Fibroblast of skin of left biceps (primary cell): ENCODE measurements at places on chromosomes 4 and X.
A peak's percentile ranks its signal among the peaks of the same experiment; 100 is the strongest.

- no peak for DNase-seq
These were observed 179.0 kb upstream of the RASGEF1B start for GRCh38 chr4:81650606-81651242.

DNA sequence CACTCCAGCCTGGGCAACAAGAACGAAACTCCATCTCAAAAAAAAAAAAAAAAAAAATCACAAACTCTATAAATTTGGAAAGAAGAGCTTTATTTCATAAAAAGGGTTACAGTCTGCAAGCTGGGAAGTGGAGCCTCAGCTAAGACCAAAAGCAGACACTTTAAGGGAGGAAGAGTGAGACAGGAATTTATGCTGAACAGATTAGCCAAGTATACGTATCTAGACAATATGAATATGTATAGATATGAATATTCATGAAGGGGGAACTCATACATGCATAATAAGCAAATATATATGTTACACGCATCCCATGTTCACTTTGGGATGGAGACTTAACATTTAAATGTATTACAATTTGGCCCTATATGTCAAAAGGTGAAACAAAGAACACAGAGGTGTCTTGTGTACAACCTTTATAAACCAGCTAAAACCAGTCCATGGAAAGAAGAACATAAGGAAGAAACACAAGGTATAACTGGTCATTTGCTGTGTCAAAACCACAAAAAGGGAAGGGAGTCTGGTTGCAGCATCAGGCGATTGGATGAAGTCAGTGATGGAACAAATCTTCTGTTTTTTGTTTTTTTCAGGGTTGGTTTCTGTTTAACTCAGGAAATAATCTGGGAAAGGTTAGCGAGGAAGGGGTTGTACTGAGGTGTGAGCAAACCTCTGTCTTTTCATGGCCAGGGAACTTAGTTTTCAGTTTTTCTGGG lies 130.0 kb upstream of the MAOA start:
- no peak for DNase-seq

GRCh38 chr4:126924237-126924636 lies 708.5 kb upstream of the INTU start:
- DNase-seq: no peak

- DNase-seq: no peak
These were observed 174.1 kb downstream of the COX18 start for GRCh38 chr4:72895408-72895807.

GRCh38 chrX:106611317-106611678 lies 480 bp upstream of the RADX start:
- DNase-seq: no peak

- DNase-seq: no peak
These were observed 53.1 kb downstream of the ZNF732 start for GRCh38 chr4:252065-252601.

DNA sequence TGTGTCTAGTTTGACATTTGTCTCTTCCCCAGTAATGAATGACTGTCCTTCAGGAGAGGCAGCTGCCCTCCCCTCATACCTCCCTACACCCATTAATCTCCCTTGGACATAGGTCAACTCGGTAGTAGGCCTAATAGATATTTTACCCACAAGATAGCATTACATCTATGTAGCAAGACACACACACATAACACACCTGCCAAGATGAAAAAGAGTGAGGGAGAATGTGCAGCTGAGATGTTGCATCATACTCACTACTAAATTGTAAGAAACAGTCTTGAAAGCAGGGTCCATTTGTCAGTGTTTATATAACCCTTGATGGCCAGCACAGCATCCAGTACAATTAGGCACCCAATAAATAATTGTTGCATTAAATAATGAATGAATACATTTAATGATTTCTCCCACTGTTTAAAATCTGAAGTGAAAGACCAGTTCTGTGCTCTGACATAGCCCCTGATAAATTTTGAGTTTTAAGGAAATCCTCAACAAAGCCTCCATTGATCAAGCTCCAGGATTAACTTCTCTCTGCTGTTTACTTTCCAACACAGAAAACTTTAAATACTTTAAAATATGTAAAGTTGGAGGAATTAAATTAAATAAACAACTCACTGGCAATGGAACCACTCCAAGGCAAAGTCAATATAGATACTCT lies 440.8 kb upstream of the RASGEF1B start:
- DNase-seq: no peak

- DNase-seq: no peak
These were observed 12.0 kb downstream of the SPON2 start for GRCh38 chr4:1160351-1160750.

GRCh38 chrX:96715481-96715880 lies 30.8 kb downstream of the DIAPH2 start:
- DNase-seq: no peak

- peak; percentile 63 for DNase-seq
These were observed 1414.7 kb upstream of the TENM3 start for GRCh38 chr4:180828455-180829018.

GRCh38 chrX:130974323-130974722 lies 71.3 kb upstream of the ENOX2 start:
- peak; percentile 6 for DNase-seq

GRCh38 chr4:172088556-172088955 lies 275.4 kb downstream of the GALNTL6 start:
- no peak for DNase-seq

- no peak for DNase-seq
These were observed 4.4 kb upstream of the C4orf36 start for GRCh38 chr4:86896596-86896995.
